ENCODE measurements at places on chromosomes 12 and 14.

GRCh38 chr12:108381787-108382436, 42.8 kb upstream of the CMKLR1 start:
- no peak for DNase-seq

DNA sequence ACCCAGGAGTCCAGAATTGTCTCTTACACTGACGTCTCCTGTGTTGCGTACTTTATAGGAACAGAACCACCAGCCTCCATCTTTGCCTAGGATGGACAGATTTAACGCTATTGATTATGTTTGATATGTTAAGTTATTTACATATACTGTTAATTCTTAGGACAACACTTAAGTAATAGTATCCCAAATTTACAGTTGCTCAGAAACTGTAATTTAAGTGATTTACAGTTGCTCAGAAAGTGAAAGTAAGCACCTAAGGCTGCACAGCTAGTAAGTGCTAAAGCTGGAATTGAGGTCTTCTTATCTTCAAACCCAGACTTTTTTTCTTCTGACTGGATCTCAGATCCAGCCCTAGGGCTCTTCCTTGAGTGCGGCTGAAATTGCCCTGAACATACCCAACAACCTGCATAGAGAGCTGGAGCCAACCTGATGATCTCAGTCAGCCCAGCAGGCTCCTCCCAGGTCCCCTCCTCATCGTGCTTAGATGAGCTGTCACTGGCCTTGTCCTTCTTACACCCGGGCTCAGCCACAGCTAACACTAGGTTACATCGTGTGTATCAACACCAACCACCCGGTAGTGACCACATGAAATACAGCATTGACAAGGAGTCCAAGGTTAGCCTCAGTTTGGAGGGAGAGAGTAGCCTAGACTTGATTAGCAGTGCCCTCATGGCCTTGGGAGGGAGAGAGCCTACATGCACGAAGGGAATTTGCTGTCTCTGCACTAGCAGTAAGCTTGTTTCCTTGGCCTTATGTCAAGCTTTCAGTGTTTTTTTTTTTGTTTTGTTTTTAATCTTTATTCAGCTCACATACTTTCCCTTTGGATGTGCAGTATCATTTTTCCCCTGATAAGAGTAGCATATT, 111.1 kb upstream of the ARHGAP5 start:
- no peak for DNase-seq

DNA sequence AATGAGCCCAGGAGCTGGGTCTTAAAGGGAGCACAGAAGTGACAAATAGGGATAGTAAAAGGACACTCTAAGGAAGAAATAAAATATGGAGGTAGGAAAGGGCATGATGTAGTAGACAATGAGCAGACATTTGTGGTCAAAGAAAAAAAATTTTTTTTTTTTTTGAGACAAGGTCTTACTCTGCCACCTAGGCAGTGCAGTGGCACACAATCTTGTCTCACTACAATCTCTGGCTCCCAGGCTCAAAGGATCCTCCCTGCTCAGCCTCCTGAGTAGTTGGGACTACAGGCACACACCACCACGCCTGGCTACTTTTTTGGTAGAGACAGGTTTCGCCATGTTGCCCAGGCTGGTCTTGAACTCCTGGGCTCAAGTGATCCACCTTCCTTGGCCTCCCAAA, 8.5 kb downstream of the FKBP3 start:
- DNase-seq, result no peak

DNA sequence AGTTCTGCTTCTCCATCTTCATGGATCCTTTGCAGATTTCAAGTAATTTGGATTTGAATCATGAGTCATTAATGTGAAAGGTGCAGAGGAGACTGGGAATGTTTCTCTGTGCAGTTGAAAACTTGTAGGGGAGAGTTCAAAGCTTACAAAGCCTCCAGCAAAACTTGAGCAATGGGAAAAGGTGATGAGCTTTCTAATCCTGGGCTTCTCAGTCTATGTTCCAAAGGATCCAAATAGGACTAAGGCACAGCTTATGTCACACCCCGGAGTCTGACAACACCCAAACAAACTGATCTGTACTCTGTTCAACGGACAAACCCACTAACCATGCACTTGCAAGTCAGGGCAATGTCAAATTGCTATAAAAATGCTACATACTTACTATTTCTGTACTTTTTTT, 134.8 kb downstream of the DUSP6 start:
- no peak for DNase-seq

DNA sequence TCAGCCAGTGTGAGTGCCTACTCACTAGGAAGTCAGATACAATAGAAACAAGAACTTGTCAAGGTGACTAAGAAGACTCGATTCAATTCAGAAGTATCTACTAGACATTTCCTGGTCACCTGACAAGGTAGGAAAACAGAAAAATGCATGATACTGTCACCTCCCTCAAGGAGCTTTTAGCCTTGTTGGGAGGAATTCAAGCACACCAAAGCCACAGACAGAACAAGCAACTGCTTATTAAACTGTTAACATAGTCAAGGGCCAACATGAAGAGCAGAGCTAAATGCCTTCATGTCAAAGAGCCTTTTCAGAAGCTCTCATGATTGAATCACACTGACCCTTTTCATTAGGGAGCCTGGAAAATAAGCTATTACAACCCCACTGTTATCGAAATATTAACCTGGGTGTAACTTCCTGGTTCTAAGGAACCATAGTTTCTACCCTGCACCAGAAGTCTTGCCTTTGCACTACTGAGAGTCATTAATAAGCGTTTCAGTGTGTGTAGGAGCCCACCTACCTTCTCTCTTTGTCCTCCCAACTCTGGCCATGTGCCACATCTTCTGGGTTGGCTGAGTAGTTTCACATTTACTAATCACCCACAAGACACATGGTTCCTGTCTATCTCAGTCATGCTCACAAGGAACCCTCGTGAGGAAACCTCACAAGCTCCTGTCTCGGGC, 31.0 kb upstream of the LGALS3 start:
- no peak for DNase-seq

- no peak for DNase-seq
These were observed 6.3 kb upstream of the NRIP2 start for GRCh38 chr12:2841056-2841650.

All from fibroblast of skin of left biceps (primary cell).